ENCODE measurements at places on chromosomes 1 and 21.
A peak's percentile ranks its signal among the peaks of the same experiment; 100 is the strongest.

- DNase-seq, result no peak
These were observed 69.7 kb downstream of the ADSS2 start for GRCh38 chr1:244381878-244382565.

DNA sequence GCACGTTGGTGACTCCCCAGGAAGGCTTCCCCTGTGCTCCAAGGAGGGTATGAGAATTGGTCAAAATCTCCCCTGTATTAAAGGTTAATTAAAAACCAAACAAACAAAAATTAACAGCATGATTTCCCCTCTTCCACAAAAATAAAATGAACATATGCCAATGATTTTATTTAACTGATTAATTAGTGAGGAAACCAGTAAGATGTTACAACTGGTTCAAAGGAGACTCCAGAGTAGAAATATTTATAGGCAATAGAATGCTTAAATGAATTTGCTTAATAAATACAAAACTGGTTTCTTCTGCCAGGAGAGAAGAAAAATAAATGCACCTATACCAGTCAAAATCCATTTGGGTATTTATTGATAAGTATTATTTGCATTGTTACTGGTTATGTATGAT is 249.5 kb upstream of the DEPDC1 start:
- DNase-seq, result no peak

DNA sequence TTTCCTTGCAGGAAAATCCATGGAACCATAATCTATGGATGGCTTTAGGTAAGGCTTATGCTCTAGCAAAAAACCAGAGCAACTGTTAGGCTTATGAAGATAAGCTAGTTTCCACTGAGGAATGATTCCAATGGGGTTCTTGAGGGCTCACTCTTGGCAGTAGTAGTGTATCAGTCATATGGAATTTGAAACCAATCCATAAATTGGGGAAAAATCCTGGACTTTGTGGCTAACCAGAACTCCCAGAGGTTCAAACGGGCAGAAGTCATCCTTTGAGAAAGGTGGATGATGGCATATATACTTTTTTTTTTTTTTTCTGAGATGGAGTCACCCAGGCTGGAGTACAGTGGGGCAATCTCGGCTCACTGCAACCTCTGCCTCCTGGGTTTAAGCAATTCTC is 54.2 kb upstream of the ATF3 start:
- no peak for DNase-seq

- peak; percentile 64 for DNase-seq
These were observed 973 bp downstream of the KRTAP10-11 start for GRCh38 chr21:44647222-44647552.

DNA sequence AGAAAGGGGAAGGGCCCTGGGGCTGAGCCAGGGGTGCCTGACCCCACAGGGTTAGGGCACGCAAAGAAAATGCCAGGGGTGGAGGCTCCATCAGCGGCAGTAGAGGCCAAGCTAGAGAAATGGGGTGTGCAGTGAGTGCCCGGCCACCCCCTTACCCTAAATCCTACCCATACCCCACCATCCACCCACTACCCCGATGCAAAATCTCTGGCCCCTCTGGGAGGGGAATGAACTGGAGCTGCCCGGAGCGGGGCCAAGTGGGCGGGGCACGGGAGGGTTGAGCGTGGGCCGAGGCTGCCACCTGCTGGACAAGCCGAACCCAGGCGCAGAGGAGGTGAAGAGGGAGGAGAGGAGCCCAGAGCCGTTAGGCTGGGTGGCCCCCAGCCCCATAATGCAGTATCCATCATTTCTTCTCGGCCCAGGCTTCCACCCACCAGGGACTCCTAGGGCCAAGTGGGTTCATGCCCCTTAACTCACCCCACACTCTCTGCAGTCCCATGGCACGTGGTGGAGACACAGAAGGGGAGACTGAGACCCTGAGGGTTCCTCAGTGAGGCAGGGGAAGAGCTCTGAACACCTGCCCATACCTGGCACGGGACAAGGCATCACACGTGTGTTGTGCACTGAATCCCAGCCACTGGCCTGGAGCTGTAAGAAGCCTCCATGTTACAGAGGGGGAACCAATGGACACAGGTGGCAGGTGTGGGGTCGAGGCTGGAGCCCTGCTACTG is 1.4 kb upstream of the C1QC start:
- peak; percentile 73 for DNase-seq

- no peak for DNase-seq
These were observed 78.5 kb upstream of the CHRM3 start for GRCh38 chr1:239307886-239308285.

DNA sequence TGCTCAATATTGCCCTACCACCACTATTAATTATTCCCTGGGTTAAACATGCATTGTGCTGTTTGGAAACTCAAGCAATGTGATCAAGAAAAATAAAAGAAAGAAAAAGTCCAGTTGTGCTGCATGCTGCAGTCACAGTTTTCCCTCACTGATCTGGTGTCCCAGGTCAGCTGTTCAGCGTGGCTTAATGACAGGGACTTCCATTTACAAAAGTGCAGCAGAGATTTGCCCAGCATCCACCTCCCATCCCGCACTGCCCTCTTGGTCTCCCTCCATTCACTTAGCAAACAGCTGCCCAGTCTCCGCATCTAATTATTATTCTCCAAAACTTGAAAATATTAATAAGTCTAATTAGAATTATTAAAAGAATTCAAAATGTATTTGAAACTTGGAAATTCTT is 2.0 kb upstream of the OR2T4 start:
- DNase-seq, result no peak

GRCh38 chr1:3444736-3445135 is 9.7 kb upstream of the ARHGEF16 start:
- DNase-seq, result no peak

GRCh38 chr21:34988139-34988538 is 61.0 kb downstream of the RUNX1 start:
- no peak for DNase-seq

GRCh38 chr1:157600236-157600635 is 2.4 kb upstream of the FCRL4 start:
- no peak for DNase-seq

GRCh38 chr1:160117300-160117699 is 1.7 kb downstream of the ATP1A2 start:
- DNase-seq, result no peak

DNA sequence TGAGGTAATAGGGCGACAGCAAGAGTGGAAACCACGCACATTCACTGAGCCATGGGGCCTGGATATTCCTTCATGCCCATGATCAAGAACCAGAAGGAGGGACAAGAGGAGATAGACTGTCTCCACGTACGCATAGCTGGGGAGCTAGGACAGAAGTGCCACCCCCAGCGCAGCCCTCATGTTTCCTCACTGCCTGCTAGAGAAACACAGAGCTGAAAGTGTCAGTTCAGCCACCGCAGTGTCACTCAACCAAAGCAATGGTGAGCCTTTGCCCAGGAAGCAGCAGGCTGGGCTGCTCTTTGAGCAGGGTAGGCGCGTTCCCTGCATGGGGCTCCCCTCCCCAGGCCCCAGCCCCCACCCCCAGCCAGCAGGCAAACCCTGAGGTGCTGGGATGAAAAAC is 68.5 kb downstream of the STUM start:
- DNase-seq, result no peak

DNA sequence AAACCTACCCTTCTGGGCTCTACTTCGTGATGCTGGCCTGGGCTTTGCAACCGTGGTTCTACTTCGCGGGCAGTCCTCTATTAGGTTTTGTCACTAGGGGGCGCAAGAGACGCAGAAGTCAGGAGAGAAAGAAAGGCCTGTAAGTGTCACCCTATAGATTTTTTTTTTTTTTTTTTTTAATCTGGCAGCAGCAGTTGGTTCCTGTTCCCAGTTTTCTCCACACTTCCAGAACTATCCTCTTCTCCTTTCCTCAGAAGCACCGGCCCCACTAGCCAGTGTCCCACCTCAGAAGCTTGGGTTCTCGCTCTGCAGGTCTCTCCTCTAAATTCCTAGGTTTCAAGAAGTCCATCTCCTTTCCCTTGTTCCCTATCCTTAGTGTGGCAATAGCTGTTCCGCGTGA is 9.1 kb upstream of the LCE2D start:
- DNase-seq, result no peak

GRCh38 chr1:186736971-186737685 is 56.9 kb upstream of the PTGS2 start:
- no peak for DNase-seq
